NCI-H1092 (cell line): ENCODE measurements at places on chromosomes 2 and 18.

DNA sequence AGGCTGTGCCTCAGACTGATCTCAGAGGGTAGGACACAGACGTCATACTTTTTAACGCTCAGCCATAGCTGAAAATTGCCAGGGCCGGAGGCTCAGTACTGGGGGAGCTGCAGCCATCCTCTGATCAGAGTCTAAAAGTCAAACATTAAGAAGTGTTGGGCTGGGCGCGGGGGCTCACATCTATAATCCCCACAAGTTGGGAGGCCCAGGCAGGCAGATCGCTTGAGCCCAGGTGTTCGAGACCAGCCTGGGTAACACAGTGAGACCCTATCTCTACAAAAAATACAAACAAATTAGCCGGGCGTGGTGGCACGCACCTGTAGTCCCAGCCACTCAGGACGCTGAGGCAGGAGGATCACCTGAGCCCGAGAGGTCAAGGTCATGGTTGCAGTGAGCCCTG, 48.8 kb downstream of the FAM178B start:
- DNase-seq: no peak

- DNase-seq: no peak
Observed at GRCh38 chr2:23609254-23609653, 224.3 kb downstream of the KLHL29 start.

DNA sequence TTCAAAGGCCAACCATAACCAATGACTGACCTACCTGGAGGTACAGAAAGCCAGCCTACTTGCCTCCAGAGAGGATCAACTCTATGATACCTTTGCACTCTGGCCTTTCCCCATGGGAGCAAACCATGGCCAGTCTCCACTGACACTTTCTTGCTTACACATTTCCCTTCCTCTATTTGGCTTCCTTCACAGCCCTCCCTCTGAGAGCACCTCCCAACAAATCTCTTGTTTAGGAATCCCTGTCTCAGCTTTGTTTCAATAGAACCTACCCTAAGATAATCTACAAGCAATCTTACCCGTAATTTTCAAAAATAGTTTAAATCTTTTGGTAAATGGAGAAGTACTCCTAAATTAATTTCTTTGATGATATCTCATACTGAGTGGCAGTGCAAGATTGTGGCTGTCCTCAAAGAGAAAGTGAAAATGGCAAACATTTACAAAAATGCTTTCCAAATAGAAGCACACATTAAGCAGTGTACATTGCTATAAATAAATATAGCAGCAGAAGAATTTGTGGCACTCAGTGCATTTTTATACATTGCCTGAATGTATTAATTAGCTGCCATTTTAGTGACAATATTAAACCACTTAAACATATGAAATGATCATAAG, 140.6 kb downstream of the CCDC148 start:
- DNase-seq: no peak

GRCh38 chr2:241702155-241703031, 554 bp downstream of the ING5 start:
- DNase-seq: peak; percentile 57
